ENCODE measurements at places on chromosomes 6 and 20.

- DNase-seq, result no peak
Observed at GRCh38 chr6:35489066-35489465, 7.8 kb downstream of the TEAD3 start.

DNA sequence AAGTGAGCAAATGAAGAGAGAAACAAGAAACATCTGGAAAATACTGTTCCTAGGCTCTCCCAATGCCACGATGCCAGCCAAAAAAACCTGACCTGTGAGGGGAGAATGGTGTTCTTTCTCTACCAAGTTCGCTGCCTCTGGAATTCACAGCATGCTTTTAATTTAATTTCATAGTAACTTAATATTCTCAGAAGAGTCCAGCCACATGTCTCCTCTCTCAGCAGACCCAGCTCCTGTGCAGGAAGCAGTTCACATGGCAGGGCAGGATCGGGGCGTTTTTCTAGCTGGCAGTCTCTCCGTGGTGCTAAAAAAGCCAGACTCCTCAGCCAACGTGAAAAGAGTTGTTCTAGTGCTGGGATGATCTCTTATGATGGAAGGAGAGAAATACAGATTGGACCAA is 57.5 kb downstream of the BFSP1 start:
- DNase-seq, result no peak

DNA sequence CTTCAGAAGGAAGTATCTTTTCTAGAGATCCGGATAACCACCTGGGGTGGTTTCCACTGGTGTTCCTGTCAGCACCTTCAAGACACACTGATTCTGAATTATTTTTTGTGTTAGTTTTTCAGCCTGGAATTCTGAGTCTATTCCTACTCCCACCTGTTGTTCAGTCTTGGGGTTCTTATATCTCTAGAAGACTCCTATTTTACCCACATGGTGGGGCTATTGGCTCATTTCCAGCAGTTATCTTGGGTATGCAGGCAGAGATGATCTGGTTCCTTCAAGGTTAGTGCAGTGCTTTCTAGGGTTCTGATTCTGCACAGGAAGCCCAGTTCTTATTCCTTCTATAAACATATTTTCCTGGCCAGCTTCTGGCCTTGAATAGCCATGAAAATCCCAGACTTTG is 175.6 kb upstream of the PDE7B start:
- peak; percentile 78 for DNase-seq

DNA sequence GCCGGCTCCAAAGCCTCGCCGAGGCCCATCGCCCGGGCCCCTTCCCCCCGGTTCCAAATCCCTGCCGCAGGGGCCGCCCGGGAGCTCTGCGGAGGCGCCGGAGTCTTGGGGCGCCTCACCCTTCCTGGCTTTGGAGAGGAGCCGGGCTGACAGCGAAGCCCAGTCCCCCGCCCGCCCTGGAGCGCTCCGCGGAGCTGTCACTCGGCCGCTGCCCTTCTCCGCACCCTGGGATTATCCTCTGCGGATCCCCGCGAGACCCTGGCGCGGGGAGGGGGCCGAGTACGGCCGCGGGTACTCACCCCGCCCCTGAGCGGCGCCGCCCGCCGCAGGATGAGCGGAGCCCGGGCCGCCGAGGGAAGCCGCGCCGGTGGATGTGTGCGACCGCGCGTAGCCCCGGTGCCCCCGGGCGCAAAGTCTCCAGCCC is 343 bp downstream of the SNAP91 start:
- no peak for DNase-seq

DNA sequence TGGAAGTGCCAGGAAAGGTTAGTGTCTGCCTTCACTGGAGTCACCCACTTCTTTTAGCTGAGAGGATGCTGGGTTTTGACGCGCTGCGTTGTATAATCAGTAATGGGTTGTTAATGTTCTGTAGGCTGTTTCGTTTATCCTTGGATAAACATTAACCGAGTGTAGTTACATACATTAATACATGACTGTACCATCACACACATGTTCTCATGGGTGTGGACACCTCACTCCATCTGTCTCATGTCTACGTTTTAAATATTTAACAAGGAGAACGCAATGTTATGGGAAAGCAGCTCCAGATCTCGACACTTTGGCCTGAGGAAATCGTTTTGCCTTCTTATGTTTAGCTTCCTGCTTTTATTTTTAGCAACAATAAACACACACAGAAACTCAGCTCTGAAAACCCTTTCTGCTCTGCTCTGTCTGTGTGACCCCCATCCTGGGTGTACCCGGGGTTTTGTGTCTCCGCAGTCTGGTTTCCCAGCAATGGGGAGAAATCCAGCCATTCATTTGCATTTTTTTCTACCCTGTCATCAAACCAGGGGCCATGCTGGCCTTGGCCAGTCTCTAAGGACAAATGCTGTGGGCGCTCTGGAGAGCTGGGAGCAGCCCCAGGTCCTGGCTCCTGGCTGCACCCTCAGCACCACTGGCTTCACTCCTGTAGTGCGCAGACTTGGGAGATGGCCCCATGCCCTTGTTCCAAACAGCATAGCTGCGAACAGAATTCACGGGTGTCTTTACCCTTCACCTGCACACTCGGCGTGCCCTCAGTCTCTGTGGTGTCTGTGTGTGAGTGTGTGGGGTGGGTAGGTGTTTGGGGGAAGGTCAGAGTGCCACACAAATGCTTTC is 110.8 kb downstream of the ERMARD start:
- DNase-seq, result no peak
